ENCODE measurements at places on chromosomes 6 and 20.

GRCh38 chr20:50804437-50805348 lies 9.8 kb downstream of the BCAS4 start:
- no peak for DNase-seq

GRCh38 chr20:57308451-57309271 lies 20.9 kb upstream of the SPO11 start:
- no peak for DNase-seq

DNA sequence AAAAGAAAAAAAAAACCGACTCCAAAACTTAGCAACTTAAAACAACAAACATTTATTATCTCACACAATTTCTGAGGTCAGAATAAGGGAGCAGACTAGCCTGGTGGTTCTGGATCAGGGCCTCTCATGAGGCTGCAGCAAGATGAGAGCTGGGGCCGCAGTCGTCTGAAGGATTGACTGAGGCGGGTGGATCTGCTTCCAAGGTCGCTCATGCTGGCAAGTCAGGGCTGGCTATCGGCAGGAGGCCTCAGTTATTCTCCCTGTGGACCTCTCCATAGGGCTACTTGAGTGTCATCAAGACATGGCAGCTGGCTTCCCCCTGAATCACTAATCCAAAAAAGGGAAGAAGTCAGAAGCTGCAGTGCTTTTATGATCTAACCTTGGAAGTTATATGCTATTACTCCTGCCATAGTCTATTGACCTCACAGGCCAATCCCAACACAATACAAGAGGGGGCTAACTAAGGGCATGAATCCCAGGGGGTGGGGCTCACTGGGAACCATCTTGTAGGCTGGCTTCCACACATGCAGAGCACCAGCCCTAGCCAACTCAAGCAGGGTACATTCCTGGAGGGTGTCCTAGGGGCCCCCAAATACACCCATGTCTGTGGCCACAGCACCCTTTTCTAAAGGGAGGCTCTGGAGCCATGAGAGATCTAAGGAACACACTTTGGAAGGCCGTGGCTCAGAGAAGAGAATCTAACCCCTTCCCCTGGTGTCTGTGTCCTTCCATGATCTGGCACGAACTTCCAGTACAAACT lies 11.3 kb downstream of the EBF4 start:
- no peak for DNase-seq

- DNase-seq, result no peak
These were observed 1324.4 kb downstream of the GRIK2 start for GRCh38 chr6:102717737-102718456.

GRCh38 chr20:4112481-4113421 lies 97.4 kb upstream of the RNF24 start:
- peak; percentile 66 for DNase-seq

GRCh38 chr6:168941036-168941435 lies 312.6 kb downstream of the THBS2 start:
- DNase-seq, result no peak

DNA sequence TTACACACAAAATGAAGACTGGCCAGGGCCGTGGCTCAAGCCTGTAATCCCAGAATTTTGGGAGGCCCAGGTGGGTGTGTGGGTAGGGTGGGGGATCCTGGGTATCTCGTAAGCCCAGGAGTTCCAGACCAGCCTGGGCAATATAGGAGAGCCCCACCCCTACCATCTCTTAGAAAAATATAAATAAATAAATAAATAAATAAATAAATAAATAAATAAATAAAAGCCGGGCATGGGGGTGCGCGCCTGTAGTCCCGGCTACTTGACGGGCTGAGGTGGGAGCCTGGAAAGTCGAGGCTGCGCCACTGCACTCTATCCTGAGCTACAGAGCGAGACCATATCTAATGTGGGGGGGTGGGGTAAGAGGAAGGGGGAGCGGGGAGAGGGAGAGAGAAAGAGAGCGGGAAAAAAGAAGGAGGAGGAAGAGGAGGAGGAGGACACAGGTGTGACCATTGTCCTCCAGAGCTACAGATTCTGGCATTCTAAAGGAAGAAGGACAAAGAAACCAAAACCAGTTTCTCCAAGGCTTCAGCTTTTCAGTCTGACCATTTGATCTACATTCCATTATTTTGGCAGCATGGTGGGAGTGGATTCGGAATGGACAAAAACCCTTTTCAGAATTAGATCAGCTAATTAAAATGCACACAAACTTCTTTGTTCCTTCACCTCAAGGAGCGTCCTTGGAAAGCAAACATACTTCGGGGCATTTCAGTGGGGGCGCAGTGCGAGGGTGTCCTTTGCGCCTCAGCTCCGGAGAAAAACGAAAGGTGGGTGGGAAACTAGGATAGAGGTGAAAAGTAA lies 577 bp upstream of the C6orf141 start:
- DNase-seq, result no peak

DNA sequence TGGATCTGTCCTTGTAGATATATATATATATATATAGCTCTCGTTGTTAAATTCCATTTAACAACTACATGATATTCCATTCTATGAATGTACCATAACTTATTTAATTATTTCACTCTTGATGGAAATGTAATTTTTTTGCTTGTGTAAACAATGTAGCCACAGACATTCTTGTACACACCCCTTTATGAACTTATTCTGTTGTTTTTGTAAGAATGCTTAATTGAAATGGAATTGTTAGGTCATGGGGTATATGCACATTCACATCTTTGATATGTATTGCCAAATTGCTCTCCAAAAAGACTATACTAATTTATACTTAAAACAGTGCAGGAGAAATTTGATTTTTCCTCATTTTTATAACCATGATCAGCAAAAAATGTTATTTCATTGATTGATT lies 67.2 kb downstream of the MAP3K4 start:
- DNase-seq, result no peak

DNA sequence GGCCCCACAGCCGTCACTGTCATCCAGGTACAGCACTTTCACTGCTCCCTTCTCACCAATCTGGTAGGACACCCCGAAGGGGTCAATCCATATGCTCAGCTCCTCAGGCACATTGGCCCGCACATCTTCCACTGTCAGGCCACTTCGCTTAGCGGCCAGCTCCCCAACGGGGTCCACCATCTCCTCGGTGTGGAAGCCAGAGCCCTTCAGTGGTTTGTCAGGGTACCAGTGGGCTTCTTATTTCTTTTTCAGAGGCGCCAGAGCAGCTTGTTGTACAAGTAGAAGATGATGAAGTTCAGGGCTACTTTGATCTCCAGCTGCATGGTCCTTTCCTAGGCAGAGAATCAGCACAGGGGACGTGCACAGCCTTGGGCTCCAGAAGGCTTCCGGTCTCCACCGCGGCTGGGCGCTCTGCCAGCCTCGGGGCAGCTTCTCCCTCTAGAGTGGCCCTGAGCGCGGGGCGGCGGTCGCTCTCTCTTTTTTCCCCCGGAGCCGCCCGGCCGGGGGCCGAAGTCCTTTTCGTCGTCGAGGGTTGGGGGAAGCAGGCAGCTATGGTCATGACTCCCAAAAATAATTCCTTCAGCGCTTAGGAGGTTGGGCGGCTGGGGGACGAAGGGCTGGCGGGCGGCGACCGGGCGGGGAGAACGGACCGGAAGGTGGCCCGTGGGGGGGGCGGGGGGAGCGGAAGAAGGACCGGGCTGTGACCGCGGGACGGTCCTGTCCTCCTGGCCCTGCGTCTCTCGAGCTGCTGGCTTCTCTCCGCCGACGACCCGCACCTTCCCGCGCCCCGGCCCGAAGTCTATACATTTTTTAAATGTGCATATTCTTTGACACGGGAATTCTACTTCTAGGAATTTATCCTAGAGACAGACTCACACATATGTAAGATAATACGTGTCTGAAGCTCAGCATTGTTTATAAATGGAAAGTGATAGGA lies 6.5 kb upstream of the ZSCAN9 start:
- DNase-seq, result peak; percentile 80

GRCh38 chr20:1282966-1283365 lies 16.9 kb downstream of the SNPH start:
- no peak for DNase-seq

- DNase-seq, result no peak
These were observed 238.0 kb downstream of the COL12A1 start for GRCh38 chr6:74967821-74968220.

DNA sequence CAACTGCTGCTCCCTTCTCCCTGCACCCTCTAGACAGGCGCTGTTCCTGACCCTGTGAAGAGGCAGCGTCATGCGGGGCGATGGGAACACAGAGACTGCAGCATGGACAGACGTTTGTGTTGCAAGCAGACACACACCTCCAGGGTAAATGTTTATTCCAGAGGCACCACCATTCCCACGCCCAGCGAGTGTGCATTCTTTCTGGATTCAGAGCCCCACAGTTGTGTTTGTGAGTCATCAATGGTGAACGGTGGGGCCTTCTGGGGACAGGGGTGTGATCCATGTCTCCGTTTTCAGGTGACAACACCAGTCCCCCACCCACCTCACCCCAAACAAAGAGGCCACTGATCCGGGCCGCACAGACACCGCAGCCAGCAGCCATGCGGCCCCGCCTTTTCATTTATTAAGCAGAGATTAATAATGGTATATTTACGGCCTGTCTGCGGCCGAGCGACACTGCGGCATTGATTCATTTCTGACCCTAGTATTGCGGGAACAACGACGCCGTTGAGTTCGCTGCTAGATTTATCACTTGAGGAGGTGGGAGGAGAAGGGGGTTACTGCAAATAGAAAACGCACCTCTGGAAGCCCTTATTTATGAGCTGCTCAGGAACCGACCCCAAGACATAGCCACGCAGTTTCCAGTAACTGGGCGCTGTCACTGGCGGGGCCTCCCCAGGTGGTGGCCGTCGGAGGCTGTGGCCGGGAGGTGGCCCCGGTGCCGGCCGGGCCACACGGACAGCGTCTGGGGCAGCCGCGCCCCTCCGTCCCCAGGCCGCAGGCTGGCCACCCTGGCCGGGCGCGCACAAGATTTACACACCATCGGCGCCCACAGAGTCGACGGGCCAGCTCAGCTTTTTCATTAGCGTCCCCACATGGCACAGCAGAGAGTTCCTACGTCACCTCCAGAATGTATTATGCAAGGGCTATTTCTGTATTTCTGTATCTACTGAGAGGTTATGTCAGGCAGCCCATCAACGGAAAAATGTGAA lies 367.6 kb downstream of the THBS2 start:
- DNase-seq, result peak; percentile 48

DNA sequence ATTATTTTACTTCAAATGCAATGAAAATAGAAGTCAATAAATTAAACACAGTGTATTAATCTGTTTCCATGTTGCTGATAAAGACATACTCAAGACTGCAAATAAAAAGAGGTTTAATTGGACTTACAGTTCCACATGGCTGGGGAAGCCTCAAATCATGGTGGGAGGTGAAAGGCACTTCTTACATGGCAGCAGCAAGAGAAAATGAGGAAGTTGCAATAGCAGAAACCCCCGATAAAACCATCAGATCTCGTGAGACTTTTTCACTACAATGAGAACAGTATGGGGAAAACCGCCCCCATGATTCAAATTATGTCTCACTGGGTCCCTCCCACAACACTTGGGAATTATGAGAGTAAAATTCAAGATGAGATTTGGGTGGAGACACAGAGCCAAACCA lies 82.2 kb downstream of the GPR63 start:
- DNase-seq, result no peak

- DNase-seq, result no peak
These were observed 63.0 kb upstream of the RBM24 start for GRCh38 chr6:17218023-17218748.

DNA sequence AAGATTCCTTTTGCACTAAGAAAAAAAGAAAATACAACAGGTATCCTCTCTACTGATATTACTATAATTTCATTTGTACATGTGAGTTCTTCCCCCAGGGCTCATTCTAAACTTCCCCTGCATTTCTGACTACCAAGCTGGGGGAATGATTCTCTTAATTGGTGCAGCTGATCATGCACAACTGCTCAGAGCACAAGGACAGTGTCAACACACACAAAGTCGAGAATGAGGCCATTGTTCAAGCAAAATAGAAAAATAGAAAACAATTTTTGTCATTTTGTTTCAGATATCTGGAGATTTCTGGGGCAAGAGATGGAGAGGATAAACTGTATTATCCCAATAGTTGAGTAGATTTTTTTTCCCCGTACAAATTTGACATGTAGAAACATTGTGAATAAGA lies 236.3 kb downstream of the HAO1 start:
- DNase-seq, result no peak

DNA sequence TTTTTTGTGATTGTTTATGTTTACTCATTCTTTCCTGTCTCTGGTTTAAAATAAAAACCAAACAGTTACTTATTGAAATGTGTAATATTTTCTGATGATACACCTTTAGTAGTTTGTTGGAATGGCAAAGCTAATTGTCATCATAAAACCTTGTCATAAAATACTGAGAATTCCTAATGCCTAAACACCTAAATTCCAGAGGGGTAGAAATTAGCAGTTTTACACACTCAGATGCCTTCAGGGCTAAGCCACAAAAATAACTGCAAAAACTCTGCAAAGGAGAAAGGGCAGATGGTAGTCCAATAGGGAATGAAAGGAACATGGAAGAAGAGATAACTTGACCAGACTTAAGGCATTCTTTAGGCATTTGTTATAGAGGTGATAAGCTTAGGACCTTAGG lies 30.3 kb downstream of the FAM83B start:
- DNase-seq, result no peak

Data from right forelimb (tissue), 1 donor.